Activated naive CD4-positive, alpha-beta T cell treated with anti-CD3 and anti-CD28 coated beads for 36 hours (primary cell): ENCODE measurements at places on chromosomes 7 and 10. TPM values are rescaled to one million over a fixed set of nuclear protein-coding genes. Genes with fewer than 3 reads are reported as not detected.

Gene NCOA4
- 75.0 TPM for total RNA-seq

DNA sequence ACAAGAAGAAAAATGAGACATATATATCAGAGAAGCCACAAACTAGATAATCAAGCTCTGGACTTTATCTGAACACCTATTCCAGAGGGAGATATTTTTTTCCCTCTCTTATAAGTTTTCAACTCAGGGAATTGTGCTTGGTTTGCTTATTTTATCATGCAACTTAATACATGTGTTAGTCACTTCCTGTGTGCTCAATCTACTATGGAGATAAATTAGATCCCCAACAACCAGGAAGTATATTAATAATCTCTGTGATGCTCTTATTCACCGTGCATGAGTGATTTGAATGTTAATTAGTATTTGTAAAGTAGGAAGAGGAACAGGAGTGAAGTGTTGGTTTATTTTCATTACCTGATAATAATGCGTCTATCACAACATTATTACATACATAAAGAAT lies 38.8 kb upstream of the ZNF365 start:
- no peak for DNase-seq

DNA sequence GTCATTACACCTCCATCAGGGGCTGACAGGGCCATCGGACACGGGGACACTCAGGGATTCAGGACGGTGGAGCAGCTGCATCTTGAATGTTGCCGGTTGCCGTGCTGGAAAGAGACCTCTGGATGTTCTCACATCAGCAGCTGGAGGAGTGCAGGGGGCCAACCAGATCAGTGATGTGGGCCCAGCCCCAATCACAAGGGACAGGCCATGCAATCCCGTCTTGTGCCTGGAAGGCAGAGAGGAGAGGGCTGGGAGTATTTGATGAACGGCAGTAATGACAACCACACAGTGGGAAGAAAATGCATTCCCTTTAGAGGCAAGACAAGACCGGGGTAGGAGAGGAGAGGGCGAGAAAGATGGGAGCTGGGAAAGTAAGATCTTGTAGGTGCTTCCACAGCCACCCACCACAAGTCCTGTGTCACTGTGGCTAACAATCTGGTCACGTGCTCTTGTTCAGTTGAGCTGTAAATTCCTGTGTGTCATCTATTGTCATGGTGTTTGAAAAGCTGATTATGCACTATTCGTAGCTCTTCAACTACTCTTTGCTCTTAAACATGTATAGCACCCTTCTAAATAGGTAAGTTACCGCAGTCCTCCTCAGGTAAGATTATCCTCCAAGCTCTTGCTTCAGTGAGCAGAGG lies 85.9 kb upstream of the LEP start:
- no peak for DNase-seq

DNA sequence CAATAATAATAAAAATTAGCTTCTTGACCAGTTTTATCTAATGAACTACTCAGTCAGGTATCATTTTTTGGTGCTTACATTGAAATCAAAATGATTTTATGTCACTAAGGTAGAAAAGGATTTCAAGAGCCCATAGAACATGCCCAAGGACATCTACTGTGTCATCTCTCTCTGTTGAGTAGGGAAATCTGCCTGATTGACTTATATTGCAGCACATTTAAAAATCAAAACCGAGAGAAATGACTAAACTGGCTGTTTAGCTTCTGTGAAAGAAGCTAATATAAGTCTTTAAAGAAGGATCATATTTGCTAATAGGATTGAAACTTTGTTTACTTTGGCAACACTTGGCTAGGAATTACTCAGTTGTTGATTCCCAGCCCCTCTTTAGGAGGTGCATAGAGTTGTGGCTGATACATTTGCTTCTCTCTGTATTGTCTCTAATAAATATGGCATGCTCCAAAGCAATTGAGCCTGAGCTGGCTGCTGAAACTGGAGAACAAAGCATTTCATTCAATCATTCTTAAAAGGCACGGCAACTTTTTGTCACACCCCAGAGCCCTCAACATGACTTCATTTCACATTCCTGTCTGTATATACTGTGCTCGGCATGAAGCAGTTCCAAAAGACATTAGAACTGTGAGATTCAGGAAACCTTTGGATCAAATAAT lies 1096.9 kb upstream of the POT1 start:
- no peak for DNase-seq

GRCh38 chr10:28796606-28797512 lies 119.5 kb downstream of the BAMBI start:
- no peak for DNase-seq

GRCh38 chr7:55877308-55877707 lies 9.9 kb upstream of the ZNF713 start:
- DNase-seq: no peak

Gene FFAR4
- not detected for total RNA-seq

Gene PLXDC2
- not detected for total RNA-seq

DNA sequence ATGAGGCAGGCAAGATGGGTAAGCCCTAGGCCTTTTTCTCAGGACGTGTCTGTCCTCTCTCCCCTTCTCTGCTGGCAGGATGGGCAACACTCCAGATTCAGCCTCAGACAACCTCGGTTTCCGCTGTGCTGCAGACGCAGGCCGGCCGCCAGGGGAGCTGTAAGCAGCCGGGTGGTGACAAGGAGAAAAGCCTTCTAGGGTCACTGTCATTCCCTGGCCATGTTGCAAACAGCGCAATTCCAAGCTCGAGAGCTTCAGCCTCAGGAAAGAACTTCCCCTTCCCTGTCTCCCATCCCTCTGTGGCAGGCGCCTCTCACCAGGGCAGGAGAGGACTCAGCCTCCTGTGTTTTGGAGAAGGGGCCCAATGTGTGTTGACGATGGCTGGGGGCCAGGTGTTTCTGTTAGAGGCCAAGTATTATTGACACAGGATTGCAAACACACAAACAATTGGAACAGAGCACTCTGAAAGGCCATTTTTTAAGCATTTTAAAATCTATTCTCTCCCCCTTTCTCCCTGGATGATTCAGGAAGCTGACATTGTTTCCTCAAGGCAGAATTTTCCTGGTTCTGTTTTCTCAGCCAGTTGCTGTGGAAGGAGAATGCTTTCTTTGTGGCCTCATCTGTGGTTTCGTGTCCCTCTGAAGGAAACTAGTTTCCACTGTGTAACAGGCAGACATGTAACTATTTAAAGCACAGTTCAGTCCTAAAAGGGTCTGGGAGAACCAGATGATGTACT lies 13.1 kb downstream of the PHKG1 start:
- no peak for DNase-seq

DNA sequence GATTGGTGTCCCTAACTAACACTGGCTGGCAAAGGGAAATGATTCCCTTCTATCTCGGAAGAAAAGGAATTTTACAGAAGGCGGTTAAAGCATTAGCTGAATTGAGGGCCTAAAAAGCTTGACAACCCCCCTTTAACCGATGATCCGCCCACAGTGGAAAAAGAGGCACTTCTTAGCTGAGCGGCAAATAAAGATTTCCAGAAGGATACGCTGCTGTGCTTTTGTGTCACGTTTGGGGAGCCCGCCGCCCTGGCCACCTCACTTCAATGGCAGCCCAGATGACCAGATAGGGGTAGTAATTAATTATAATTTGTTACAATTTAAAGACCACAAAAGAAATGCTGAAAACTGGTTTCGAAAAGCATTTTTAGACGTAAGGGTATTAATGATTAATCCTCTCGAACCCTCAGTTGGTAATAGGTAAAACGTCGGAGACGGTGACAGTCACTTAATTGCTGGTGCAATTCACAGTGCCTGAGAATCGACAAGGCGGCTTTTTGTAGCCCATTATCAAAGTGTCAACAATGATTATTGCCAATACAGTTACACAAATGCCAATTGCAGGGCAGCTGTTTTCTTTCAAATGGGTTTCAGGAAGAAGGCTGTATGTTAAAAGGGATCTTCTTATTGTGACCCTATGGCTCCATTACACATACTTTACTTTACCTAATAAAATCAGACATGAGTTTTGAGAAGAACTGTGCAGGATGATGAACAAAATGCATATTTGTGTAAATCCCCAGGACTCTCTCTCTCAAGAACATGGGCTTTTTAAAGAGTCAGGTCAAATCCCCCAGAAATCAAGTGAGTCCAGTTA lies 154.1 kb downstream of the PIP4K2A start:
- no peak for DNase-seq

DNA sequence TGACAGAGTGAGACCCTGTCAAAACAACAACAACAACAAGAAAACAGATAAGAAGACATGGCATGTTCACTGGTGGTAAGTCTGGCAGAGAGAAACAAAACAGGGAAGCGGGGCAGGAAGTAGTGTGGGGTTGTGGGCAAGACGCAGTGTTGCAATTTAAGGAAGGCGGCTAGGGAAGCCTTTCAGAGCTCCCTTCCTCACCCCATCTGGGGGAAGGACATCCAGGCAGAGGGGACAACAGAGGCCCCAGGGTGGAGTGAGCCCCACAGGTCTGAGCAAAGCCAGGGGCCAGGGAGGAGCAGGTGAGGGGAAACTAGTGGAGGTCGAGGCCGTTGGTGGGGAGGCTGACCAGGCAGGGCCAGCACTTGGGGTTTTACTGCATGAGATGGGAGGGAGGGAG lies 16.8 kb downstream of the LAT2 start:
- DNase-seq: no peak

DNA sequence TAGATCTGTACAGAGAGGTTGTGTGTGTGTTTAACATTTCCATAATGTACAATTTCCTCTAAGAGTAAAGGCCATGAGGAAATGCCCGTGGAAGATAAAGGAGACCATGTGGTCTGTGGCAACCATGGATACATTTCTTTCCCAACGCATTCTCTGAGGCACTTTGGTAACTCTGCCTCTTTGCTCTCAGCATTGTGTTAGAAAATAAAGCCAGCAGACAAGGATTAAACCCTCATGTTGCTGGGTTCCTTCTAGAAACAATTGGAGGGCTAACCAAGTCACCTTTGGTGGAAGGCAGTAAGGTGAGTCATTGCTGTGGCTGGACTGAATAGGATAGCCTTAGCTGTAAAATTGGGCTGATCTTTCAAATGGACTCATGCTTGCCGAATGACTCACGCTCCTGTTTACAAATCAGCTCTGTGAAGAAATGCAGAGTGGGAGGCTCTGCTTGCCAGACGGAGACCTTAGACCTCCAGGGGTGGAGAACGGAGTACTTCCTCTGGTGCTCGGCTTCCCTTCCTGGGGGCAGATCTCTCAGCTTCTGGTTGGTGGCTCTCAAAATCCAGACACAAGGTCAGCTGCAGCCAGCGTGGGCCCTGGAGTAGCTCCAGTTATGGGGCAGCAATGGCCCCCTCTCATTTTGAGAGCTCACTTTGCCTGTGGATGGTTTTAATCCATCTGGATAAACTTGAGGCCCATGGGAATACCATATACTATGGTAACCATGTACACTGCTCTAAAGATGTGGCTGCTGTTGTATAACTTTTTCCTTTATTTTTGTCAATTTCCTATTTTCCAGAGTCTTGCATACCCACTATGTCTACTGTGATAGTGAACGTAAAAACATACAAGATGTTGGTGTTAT lies 137.3 kb downstream of the TCF7L2 start:
- DNase-seq: no peak

DNA sequence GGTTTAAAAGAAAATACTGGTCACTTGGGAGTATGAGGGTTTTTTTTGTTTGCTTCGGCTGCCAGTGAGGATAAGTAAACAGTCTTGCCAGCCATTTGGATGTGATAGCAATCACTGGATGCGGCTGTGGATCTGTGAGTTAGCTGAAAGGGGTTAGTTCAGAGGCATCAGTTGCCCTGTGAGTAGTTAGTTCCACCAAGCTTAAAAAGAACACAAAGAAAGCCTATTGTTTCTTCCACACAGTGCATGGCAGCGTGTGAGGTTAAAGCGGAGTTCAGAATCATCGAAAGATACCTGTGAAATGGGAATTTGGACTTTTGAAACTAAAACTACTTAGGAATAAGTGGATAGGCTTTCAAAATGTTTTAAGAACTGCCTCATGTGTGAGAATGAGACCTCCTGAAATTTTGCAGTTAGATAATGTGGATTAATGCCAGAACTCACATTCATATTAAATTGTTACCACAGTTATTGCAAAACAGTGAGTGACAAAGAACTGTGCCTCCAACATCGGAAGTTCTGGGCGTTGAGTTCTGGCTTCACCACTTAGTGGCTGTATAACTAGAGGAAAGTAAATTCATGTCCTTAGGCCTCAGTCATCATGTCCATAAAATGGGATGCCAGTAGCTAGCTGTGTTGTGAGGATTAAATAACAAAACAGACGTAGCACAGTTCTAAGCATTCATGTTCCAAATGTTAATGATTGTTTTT lies 31.3 kb downstream of the KIAA1217 start:
- no peak for DNase-seq

- no peak for DNase-seq
Observed at GRCh38 chr10:42816912-42817311, 34.3 kb downstream of the BMS1 start.
